Psoas muscle (tissue), 8 donors: ENCODE measurements at places on chromosomes 2 and 18. TPM values are rescaled to one million over a fixed set of nuclear protein-coding genes. Genes with fewer than 3 reads are reported as not detected.

GRCh38 chr2:222862106-222862908, 1.5 kb downstream of the ACSL3 start:
- peak overlapping the region; percentile 99 for H3K27ac ChIP-seq
- H3K27me3 ChIP-seq: no peaks in the 10 kb centered on the region
- no peaks in the 10 kb centered on the region for H3K36me3 ChIP-seq

- no peaks in the 10 kb centered on the region for H3K27me3 ChIP-seq
- H3K27ac ChIP-seq: no peak overlapping the region
- no peak overlapping the region for H3K4me3 ChIP-seq
- no peaks in the 10 kb centered on the region for H3K4me1 ChIP-seq
These were observed 1.3 kb downstream of the NT5C1B start for GRCh38 chr2:18588049-18588448.

DNA sequence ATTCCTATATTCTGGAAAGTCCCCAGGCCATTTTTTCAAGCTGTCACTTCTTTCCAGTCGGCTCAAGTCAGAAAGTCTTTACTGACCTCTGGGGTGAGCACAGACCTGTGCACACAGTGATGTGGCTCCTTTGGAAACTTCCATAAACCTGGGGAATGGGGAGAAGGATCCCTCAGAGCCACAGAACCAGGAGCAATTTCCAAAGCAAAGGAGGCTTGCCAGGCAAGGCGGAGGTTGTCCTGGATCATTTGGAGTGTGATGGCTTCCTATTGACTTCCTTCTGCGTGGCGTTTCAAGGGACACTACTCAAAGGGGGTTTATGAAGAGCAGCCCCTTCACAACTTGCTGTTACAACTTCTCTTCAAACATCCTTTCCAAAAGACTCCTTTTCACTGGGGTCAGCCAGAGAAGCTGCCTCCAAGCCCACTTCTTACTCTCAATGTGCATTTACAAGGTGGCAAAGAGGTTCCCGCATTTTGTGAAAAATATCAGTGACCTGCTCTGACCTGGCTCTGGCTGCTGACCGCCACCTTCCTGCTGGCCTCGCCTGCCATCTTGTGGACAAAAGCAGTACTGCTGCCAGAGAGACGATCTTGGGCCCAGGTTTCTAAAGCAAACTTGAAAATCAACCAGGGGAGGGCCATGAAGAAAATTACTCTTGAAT, 18.2 kb upstream of the TMEM247 start:
- no peak overlapping the region for H3K4me3 ChIP-seq
- H3K27me3 ChIP-seq: no peaks in the 10 kb centered on the region
- H3K27ac ChIP-seq: no peak overlapping the region
- H3K36me3 ChIP-seq: no peaks in the 10 kb centered on the region
- peak; percentile 76 for DNase-seq

DNA sequence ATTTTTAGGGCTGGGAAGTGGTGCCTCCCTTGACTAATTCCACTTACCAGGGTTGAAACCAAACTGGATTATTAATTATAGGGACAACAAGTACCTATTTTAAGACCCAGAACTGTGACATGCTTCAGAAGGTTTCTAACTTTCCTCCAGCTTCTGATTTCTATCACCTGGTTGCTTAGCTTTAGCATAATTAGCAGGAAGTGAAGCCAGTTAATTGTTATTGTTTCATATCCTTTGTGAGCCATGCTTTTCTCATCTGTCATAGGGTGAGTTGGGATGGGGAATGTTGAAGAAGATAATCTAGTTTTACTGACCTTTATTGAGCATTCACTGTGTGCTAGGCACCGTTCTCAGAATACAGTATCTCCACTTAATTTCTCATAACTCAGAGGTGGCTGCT, 3.2 kb downstream of the YPEL5 start:
- H3K27ac ChIP-seq: peak overlapping the region; percentile 48
- H3K4me3 ChIP-seq: peak overlapping the region; percentile 94
- no peaks in the 10 kb centered on the region for H3K27me3 ChIP-seq
- peaks cover 48% of the 10 kb centered on the region for H3K36me3 ChIP-seq
- no peak for DNase-seq

DNA sequence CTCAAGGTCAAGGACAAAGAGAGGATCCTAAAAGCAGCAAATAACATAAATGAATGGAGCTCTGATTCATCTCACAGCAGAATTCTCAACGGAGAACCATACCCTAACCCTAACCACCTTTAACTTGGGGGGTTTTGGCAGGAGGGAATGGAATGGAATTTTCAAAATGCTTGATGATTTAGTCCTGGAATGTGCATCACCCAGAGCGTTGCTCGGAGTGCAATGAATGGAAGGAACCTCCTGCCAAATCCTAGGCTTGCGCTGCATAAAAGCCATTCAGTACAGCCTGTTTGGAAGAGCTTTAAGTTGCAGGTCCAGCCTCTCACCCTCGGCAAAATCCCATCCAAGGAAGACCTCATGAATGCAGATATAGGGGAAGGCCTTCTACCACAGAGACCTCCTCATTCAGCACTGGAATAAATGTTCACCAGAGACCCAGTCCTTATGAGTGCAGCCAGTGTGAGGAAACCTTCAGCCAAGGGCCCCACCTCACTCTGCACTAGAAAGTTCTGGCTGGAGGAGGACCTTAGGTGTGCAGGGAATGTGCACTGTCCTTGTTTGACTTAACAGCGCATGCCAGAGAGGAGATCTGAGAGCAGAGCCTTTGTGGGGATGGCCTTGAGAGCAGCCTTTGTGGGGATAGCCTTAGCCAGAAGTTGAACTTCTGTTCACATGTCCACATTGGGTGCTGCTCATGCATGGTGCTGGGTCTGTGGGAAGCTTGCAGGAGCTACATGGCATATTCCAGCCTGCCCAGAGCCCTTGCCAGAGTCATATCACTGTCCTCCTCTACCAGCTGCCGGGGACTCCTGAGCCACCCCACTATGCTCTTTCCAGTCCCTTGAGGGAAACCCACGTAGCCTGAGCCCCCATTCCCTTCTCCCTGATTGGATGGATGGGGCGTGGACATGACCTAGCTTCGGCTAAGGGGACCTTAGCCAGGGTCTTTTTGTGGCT, 30.5 kb downstream of the ASB1 start:
- H3K36me3 ChIP-seq: peaks cover 4% of the 10 kb centered on the region
- H3K27me3 ChIP-seq: no peaks in the 10 kb centered on the region
- no peak overlapping the region for H3K27ac ChIP-seq
- no peak overlapping the region for H3K4me3 ChIP-seq
- DNase-seq: peak; percentile 23

GRCh38 chr2:152658221-152658620, 59.0 kb downstream of the PRPF40A start:
- no peak for DNase-seq
- H3K4me1 ChIP-seq: no peaks in the 10 kb centered on the region
- no peaks in the 10 kb centered on the region for H3K27me3 ChIP-seq
- no peak overlapping the region for H3K4me3 ChIP-seq
- peaks cover 3% of the 10 kb centered on the region for H3K36me3 ChIP-seq
- H3K27ac ChIP-seq: no peak overlapping the region

DNA sequence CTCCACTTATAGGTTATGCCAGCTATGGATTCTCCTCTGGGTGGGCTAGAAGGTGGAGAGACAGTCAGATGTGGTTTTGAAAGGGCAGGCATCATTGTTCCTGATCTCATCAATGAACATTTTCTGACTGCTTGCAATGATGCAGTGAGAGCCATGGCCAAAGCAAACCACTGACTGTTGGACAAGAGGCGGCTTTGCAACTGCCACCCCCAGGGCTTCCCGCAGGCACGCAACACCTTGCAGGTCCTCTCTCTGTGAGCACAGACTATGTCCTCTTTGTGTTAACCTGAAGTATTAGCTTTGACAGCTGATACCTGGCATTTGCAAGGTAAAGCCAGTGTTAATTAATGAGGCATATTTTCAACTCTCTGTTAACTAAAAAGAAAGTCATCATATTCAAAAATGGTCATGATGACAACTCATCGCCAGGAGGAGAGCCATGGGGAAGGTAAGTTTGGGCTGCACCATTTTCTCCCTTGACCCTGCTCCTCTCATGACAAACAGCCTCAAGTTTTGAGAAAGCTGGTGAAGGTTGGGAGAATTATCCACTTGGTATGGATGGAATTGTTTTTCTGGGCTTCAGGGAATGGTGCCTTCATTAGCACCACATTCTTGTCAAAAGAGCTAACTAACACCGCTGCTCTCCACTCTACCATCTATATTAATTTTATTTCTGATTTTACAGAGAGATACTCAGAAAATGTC, 14.9 kb upstream of the FAM124B start:
- peaks cover 9% of the 10 kb centered on the region for H3K4me1 ChIP-seq
- no peaks in the 10 kb centered on the region for H3K36me3 ChIP-seq
- DNase-seq: no peak
- no peak overlapping the region for H3K27ac ChIP-seq
- no peaks in the 10 kb centered on the region for H3K27me3 ChIP-seq

- peaks cover 18% of the 10 kb centered on the region for H3K4me1 ChIP-seq
- DNase-seq: no peak
- H3K27ac ChIP-seq: peak overlapping the region; percentile 5
- no peaks in the 10 kb centered on the region for H3K27me3 ChIP-seq
- H3K36me3 ChIP-seq: no peaks in the 10 kb centered on the region
These were observed 31.6 kb upstream of the MAP3K20 start for GRCh38 chr2:173043897-173044519.

DNA sequence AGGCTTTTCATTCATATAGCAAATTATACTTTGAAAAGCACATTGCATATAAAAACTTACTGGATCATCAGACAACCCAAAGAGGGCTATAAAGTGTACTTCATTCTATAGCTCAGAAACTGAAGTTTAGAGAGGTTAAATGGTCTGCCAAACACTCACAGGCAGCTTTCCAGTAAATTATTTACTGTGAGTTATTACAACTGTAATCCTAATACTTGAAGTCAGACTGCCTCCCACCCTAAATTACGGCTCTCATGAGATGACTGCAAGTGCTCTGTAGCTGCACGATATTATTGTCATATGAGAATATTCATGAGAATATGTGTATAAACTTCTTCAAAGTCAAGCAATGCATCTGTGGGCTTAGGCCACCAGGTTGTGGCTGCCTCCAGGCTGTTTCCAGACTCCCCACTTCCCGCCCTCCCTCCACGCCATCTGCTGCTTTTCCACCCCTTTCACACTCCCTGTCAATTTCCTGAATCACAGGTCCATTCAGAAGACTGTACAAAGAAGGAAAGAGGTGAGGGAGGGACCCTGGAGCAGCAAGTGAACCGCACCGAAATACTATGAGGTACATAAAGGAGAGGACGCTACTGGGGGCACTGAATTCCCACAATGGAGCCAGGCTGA, 111.1 kb upstream of the SPOPL start:
- H3K4me3 ChIP-seq: no peak overlapping the region
- H3K27ac ChIP-seq: no peak overlapping the region
- no peaks in the 10 kb centered on the region for H3K27me3 ChIP-seq
- H3K4me1 ChIP-seq: no peaks in the 10 kb centered on the region

Gene SOX11
- total RNA-seq: 0.02 TPM
